ENCODE measurements at places on chromosomes 2 and 18.

GRCh38 chr2:200466425-200467418 is 43.1 kb downstream of the KCTD18 start:
- DNase-seq, result no peak

DNA sequence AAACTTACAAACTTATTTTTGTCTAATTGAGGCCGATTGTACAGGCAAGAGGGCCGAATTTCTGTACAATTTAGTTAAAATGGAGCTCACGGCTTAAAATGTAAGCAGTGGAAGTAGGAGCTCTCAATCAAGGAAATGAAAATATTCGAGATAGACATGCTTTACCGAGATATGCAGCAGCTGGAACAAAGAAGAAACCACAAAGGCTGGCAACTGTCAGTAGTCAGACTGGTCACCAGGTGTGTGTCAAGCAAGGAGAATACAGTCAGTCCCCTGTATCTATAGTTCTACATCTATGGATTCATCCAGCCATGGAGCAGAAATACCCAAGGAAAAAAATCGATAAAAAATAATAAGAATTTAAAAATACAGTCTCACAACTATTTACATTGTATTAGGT is 122.6 kb downstream of the WDSUB1 start:
- peak; percentile 89 for DNase-seq

DNA sequence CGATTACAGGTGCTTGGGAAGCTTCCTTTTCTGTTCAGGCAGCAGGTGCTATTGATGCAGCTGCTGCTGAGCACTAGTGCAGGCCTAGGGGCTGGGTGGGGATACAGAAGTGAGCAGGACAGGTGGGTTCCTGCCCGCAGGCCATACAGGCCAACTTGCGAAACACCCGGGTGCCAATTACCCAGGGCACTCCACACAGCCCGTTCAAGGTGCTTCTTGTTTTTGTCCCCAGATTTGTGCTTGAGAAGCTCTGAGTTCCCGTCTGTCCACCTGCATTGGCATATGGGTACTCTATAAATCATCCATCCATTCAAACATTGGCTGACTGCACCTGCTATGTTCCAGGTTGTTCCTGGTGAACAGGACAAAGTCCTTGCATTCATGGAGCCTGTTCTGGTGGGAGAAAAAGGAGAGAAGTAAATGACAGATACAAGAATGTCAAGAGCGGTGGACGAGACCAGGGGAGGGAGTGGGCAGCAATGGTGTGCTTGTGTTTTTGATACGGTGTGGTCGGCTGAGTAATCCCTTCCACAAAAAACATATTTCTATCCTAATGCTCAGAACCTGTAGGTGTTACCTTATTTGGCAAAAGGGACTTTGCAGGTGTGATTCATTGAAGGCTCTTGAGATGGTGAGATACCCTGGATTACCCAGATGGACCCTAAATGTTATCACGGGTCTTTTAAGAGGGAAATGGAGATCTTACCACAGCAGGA is 31.4 kb downstream of the SH3BP4 start:
- no peak for DNase-seq

GRCh38 chr18:59911600-59911999 is 11.8 kb downstream of the PMAIP1 start:
- no peak for DNase-seq

DNA sequence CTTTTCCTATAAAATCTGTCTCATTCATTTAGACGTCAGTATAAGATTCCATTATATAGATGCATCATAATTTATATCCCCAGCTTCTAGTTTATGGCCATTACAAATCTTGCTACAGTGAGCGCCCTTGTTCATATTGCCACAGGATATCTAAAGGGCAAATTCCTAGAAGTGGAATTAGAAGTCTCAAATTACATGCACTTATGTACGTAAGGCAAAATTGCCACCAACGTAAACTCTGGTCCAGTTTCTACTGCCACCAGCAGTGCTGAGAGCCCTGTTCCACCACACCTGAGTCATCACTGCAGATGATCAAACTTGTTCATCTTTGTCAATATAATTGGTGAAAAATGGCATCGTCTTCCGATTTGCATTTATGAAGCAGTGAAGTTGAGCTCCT is 90.9 kb upstream of the ID2 start:
- no peak for DNase-seq

GRCh38 chr18:2723207-2723606 is 67.7 kb downstream of the SMCHD1 start:
- no peak for DNase-seq

- no peak for DNase-seq
These were observed 55.0 kb downstream of the EHBP1 start for GRCh38 chr2:62760555-62760954.

GRCh38 chr2:159202568-159203071 is 83.9 kb downstream of the WDSUB1 start:
- no peak for DNase-seq

- DNase-seq, result no peak
These were observed 531.4 kb downstream of the TMEM182 start for GRCh38 chr2:103293067-103293741.

DNA sequence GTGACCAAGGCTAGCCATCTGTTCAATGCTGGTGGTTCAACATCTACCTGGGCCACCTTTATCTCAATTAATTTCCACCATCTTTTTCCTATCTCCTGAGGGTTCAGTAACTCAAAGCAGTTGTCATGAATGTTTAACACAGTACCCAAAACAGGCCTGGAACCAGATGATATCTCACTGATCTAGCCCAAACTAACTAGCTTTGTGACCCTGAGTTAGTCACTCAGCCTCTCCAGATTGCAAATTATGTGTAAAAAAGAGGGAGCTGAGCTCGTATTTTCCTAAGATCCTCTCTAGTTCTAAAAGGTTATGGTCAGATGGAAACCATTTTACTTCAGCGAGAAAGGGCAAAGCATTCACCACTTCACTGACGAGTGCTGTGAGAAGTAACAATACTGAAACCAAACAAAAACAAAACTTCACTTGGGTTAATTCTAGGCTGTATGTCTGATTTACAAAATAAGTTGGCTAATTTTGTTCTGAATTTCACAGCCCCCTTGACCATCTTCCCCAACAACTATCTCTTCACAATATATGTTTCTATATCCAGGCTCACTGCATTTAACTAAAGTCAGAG is 14.8 kb downstream of the SPRED2 start:
- DNase-seq, result no peak

DNA sequence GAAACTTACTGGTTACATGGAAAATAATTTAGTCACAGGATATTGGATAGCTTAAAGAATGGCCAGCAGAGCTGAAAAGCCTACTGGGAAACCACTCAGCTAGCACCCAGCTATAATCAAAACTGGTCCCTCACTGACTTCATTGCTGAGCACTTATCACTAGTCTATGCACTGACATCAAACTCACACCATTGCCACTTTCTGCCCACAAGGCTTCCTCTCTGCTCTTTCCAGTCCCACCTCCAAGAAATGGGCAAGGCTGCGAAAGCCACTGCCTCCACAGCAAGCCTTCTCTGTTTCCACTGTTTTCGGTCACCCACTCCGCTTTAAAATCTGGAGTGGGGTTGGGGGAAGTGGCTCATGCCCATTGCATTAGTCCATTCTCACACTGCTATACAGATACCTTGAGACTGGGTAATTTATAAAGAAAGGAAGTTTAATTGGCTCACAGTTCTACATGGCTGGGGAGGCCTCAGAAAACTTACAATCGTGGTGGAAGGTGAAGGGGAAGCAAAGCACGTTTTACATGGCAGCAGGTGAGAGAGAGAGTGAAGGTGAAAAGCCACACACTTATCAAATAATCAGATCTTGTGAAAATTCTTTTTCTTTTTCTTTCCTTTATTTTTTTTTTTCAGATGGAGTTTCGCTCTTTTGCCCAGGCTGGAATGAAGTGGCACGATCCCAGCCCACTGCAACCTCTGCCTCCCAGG is 77.0 kb upstream of the CERS6 start:
- no peak for DNase-seq

GRCh38 chr18:32469190-32469651 is 1.5 kb downstream of the GAREM1 start:
- DNase-seq, result peak; percentile 48
